CD4-positive, alpha-beta T cell treated with Interleukin-2 at 100 ng/mL for 4 hours (primary cell): ENCODE measurements at places on chromosomes 5 and 9.

GRCh38 chr5:150503977-150504620 lies 3.8 kb upstream of the NDST1 start:
- no peak for DNase-seq

GRCh38 chr5:143036146-143036927 lies 266.2 kb downstream of the ARHGAP26 start:
- DNase-seq: no peak

DNA sequence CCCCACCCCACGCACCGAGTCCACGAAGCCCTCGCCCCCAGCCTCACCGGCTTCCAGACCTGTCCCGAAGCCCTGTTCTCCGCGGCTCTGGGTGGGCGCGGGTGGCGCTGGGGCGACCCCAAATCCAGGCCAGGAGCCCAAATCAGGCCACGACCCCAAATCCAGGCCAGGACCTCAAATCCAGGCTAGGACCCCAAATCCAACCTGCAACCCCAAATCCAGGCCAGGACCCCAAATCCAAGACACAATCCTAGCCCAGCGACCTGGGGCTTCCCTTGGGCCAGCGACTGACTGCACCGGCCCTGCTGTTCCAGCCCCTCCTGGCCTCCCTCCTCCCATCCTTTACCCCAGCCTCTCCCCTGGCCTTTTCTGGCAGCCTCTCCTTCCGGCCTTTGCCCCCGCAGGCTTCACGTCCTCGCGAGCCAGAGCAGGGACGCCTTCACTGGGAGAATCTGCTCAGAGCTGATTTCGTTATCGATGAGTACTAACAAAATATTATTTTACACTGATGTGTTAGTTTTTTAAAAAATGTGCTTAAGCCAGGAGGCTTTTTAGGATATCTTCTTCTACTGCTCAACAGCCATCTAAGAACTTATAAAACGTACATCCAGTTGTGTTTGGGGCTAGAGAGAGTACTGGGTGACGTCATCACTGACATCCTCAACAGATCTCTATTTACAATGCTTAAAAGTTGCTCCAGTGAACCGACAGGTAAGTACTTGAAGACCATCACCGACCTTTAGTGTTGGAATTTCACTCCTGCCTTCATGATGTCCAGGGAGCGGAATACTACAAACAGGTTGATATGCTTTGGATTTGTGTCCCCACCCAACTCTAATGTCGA lies 34.7 kb downstream of the TRIP13 start:
- no peak for DNase-seq

GRCh38 chr5:147796556-147797308 lies 14.2 kb upstream of the JAKMIP2 start:
- DNase-seq: no peak

GRCh38 chr9:14238079-14238478 lies 75.9 kb downstream of the NFIB start:
- no peak for DNase-seq

DNA sequence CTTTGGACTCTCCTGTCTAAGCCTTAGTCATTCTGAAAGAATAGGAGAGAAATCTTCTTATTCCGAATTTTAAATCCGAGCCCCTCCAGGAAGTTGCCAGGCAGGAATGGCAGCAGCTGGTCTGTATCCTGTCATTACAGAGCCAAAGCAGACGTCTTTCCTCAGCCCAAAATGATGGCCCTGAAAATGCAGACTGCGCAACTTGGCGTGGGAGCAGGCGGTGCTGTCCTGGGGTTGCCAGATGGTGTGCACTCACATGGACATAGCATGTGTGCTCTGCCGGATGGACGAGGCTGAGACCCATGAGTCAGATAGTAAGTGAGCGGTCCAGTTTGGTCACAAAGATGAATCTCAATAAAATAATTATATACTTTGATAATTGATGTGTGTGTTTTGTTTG lies 410.4 kb downstream of the KCTD16 start:
- no peak for DNase-seq

DNA sequence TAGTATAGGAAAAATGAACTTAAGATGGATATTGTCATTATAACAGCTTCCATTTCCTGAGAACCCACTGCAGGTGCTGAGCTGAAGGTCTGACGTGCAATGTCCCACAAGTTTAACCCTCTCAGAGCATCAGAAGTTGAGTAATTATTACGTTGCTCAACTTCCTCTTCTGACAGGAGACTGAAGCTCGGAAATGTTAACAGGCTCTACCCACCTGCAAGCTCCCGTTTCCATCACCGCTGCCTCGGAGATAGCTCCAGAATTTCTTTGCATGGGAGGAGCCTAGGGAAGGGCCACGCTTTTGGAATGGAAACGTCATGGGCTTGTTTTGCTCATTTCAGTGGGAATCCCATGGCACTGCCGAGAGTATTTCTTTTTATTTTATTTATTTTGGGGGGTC lies 1.0 kb upstream of the NTMT1 start:
- peak; percentile 31 for DNase-seq

DNA sequence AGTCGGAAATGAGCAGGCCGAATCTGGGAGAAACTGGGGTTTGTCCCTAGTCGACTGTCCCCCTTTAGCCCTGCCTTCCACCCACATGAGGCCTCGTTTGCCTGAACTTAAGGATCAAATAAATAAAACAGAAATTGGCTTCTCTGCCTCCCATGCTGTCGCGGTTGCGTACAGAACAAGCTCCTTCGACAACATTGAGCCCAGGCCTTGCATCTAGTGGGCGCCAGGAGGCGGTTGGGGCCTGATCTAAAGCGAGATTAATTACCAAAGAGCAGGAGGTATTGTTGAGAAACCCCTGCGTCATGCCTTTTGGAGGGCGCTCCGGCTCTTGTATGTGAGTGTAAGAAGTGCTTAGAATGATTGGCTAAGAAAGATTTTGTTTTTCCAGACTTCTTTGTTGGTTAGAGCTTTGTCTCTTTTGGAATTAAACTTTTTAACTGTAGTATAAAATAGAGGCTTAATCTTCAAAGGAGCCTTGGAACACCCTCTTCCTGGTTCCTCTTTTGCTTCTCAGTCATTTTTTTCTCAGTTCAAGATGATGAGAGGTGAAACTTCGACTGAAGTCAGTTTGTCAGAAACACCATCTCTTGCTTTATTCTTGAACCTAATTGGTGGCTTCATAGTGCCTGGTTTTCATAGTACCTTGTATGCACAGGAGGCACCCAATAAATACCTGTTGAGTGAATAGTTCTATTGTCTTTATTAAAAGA lies 828 bp downstream of the ATP6V0E1 start:
- DNase-seq: peak; percentile 77

DNA sequence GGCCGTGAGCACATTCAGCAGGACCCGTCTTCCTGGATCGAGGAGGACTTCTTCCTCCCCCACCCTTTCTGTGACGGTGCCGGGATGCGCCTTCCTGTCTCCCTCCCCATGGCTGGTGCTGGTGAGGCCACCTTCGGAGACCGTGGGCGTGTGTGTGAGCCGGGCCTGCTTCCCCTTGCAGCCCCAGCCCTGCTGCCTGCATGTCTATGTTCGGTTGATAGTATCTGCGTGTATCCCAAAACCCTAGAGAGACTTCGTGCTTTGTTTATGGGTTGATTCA lies 12.8 kb downstream of the CEP72 start:
- DNase-seq: no peak

DNA sequence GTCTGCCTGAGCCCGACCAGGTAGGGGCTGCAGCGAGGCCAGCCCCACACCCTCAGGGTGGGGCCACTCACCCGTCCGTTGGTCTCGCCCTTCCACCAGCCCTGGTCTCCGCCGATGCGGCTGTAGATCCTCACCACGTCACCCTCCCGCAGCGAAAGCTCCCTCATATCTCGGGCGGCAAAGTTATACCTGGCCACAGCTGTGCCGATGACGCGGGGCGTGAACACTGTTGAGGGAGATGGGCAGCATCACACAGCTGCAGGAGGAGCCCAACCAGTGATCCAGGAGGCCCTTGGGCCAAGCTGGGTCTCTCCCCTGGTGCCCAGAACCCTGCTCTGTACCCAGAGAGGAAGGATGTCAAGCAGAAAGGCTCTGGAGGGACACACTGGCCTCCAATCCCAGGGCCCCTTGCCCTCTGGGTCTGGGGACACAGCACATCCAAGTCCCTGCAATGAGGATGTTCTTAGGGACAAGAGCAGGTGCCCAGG lies 30.3 kb upstream of the SARDH start:
- no peak for DNase-seq

GRCh38 chr5:39928709-39929108 lies 503.9 kb upstream of the DAB2 start:
- DNase-seq: no peak

DNA sequence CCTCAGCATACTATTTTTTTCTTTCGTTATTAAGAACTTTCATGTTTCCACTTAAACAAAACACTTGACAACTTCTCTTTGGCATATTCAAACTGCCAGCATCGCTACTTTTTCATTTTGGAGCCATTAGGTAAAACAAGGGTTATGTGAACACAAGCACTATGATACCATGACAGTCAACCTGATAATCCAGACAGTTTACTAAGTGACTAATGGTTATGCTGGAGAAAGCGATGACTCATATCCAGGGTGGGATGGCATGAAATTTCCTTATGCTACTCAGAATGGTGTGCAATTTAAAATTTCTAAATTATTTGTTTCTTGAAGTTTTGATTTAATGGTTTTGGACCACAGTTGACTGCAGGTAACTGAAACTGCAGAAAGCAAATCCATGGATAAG lies 29.9 kb upstream of the PRSS3 start:
- DNase-seq: no peak

- no peak for DNase-seq
Measured at GRCh38 chr5:139092741-139093343, 105.3 kb downstream of the SIL1 start.

GRCh38 chr5:83866181-83866580 lies 145.5 kb upstream of the HAPLN1 start:
- DNase-seq: no peak

DNA sequence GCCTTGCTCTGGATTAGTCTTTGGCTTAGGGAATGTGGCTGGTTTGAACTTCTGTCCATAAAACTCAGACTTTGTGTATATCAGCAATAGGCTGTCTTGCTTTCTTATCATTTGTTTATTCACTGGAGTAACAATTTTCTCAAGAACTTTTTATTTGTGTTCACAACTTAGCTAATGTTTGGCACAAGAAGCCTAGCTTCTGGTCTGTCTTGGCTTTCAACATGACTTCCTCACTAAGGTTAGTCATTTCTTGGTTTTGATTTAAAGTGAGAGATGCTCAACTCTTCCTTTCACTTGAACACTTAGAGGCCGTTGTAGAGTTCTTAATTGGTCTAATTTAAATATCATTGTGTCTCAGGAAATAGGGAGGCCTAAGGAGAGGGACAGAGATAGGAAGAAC lies 4.9 kb downstream of the FBXO38 start:
- DNase-seq: no peak

GRCh38 chr5:177445917-177446199 lies 756 bp upstream of the PRR7 start:
- no peak for DNase-seq

- DNase-seq: no peak
Measured at GRCh38 chr5:20276061-20276958, 288.3 kb upstream of the CDH18 start.

- DNase-seq: no peak
Measured at GRCh38 chr5:15023846-15024245, 152.3 kb upstream of the ANKH start.

DNA sequence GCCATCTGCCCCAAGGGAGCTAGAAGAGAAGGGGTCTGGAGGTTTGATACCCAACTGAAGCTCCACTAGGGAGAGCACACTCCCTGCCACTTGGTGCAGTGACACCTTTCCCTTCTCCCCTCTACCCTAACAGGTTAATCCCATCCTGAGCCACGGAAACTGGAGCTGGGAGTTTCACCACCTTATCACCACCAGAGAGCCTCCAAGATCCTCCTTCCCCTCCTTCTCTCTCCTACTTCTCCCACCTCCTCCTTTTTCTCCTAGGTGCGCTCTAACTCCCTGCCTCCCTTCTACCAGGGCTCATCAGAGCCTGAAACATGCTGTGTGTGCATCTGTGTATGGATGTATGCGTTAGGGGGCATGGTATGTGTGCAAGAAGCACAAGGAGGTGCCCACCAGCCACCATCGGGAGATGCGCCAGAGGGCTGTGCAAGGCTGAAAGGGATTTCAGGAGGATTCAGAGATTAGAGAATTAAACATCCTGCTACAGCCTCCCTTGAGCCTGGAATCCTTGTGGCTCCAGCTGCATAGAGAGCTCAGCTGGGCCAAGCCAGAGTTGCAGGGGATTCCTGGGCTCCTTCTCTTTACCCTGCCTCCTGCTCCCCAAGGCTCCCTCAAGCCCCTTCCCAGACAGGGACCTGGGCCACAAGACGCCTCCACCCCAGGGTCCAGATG lies 89.8 kb downstream of the PCDH1 start:
- DNase-seq: no peak

GRCh38 chr5:119396030-119396664 lies 40.3 kb downstream of the TNFAIP8 start:
- no peak for DNase-seq

DNA sequence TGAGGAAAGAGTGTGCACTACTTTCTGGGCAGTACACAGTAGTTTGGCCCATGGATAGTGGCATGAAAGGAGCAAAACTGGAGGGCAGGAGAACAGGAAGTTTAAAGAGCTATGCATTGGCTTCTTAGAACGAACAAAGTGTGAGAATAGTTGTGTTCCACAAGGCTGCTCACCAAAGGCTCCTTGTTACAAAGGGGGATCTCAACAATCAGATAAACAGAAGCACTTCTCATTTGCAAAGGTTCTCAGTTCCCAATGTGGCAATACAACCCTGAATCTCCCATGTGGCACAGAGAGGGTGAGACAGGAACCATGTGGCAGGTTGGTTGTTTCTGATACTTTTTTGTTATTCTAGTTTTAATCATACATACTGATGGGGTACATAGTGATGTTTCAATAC lies 158.4 kb downstream of the CARTPT start:
- DNase-seq: no peak

DNA sequence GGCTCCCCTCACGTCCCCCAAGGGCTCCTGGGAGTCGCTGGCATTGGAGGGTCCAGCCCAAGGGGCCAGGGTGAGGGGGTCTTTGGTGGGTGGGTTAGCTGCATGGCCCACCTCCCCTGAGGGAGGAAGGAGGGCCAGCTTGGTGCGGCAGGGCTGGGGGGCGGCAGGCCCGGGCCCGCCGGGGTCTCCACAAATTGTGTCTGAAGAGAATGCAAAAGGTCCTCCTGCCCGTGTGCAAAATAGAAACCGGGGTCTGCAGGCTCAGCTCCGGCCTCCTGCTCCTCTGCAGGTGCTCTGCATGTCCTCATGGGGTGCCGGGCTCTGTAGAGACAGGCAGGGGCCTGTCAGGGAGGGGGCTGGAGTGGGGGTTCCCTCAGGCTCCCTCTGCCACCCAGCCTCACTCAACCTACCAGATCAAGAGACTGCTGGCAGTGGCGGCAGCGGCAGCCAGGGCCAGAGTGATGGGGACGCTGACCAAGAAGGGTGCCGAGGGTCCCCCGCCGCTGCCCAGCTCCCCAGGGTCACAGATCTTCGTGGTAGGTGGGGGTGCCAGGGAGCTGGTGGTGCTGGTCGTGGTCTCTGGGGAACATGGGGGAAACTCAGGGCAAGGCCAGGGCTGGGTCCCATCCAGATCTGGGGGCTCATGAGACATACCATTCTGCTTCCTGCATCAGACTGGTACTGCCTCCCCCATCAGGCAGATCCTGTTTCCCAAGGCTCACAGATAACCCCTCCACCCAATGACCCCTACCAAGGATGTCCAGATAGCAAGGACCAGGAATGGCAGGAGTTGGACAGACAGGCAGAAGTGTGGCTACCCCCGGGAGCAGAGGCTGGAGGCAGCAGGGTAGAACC lies 29.2 kb upstream of the ENHO start:
- DNase-seq: no peak

GRCh38 chr9:132864691-132865090 lies 13.4 kb downstream of the AK8 start:
- DNase-seq: no peak
